ENCODE measurements at places on chromosomes 5 and 9.

DNA sequence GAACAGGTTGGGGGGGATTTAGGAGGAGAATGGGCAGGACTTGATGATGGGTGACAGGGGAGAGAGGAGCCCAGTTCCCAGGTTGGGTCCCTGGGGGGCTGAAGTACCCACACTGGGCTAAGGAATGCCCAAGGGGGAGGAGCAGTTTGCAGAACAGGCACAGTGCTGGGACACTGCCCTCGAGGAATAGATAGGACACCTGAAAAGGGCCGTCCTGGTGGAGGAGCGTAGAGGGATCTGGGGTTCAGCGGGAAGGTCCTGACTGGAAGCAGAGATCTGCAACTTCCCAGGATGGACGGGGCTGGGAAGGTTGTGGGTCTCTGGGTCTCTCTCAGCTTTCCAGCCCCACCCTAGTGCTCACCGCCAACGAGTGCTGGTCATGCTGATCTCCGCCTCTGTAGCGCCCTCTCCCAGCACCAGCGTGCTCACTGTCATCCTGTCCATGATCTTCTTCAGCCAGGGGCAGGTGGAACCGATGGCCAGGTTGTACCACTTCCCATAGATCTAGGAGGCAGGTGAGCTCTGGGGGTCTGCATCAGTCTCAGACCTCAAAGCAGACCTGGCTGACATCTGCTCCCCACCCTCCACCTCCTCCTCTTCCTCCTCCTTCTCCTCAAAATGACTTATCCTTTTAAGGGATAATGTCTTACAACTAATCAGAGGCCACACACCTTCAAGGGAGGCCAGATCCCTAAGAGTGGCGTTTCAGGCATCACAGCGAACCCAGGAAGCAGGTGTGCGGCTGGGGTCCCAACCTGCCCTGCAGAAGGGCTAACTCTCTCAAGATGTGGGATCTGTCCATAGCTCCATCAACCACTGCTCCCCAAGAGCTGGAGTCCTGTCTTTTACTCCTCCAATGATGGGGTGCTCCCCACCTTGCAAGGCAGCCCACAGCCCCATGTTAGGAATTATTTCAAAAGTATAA is 1.6 kb downstream of the AMBP start:
- no peak for DNase-seq

- DNase-seq: no peak
These were observed 29.1 kb downstream of the TSPAN17 start for GRCh38 chr5:176676361-176676824.

DNA sequence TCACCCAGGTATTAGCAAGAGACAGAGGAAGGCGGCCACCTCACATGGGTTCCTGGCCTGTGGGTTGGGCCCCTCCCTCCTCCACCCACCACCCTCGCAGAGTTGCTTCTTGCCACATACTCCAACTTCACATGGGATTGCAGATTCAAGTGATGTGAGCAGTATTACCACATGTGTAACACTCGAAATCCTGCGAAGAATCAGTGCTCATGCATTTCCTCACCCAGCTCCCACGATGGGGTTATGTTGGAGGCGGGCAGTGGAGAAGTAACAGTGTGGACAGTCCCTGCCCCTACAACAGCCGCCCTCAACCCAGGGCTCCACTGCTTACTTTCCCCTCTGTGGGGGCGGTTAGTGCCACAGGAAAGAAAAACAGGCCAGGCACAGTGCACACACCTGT is 3.9 kb upstream of the FBP1 start:
- no peak for DNase-seq

DNA sequence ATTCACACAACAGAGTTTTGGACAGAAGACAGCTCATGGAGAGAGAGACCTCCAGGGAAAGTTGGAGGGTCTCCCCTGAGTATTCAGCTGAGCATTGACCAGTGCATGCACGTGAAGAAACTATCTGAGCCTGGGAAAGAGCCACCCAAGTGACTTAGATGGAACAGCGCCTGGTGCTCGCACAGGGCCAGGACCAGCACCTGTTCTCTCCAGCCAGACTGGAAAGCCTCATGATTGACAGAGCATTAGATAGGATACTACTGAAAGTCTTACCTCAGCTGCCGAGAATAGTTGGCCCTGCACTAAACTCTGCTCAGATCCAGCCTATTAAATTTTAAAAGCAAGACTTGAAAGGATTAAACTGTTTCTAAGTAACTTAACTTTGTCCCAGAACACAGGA is 28.3 kb upstream of the NEURL1B start:
- DNase-seq: no peak

GRCh38 chr5:128796506-128796905 is 168.8 kb upstream of the SLC27A6 start:
- no peak for DNase-seq

DNA sequence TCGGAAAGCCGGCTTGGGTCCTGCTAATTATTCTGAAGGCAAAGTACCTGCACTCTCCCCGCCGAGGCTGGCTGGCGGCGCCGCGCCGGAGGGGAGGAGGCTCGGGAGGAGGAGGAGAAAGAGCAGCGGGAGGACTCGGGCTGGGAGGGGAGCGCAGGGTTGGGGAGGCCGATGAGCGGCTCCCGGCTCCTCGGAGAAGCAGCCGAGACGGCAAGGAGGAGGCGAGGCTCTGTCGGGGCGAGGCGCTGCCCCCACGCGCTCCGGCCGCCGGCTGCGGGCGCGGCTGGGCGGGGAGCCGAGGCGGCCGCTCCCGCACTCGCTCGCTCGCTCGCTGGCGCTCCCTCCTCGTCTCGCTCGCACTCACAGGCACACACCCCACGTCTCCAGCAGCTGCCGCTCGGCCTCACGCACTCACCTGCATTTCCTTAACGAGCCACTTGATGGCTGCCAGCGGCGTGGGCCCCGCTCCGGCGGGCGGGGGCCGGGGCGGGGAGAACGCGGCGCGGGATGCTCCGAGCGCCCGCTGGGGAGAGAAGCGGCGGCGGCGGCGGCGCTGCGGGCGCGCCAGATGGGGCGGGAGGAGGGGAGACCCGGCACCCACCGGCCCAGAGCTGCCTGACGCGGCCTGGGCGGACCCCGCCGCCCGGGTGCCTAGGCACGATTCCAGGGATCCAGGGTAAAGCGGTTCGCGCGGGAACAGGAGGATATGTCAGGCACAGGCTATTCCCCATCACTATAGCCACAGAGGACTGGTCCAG is at the start of gene PTPRD:
Gene PTPRD, minus strand, starts transcription at position 362 of the 758 bp plus-strand sequence.
- peak; percentile 62 for DNase-seq

- DNase-seq: no peak
These were observed 60.9 kb downstream of the RAI14 start for GRCh38 chr5:34716986-34717385.

DNA sequence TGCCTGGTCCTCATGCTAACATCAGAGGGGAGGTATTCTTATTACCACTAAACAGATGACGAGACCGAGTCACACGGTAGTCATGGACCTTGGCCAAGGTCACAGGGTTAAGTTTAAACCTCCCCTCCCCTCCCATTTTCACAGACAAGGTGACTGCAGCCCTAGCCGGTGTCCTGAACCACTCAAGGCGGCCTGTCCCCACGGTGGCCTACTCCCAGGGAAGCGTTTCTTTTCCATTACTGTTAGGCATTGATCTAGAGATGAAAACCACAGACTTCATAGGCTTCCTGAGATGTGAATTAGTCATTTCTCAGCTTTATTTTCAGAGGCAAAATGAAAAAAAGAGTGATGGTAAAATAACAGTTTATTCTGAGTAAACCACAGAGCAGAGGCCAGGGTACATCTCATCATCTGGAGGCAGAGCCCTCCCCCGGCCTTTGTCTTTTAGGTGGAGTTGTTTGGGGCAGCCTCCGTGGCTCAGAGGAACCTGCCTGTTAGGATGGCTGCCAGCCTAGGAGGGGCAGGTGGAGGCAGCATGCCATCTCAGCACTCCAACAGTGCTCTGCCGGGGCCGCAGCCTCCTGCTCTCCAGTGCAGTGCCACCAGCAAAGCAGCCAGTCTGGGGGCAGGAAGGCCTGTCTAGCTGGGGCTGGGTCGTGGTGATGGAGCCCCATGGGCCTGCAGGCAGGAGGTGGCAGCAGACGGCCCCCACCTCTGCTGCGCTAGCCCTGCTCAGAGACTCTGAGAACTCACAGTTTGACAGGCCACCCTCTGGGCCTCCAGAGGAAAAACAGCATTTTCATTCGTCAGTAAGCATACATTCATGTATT is 71.2 kb downstream of the RAPGEF1 start:
- DNase-seq: peak; percentile 16

- DNase-seq: no peak
These were observed 168.2 kb downstream of the PPP2R2B start for GRCh38 chr5:146710348-146710747.

DNA sequence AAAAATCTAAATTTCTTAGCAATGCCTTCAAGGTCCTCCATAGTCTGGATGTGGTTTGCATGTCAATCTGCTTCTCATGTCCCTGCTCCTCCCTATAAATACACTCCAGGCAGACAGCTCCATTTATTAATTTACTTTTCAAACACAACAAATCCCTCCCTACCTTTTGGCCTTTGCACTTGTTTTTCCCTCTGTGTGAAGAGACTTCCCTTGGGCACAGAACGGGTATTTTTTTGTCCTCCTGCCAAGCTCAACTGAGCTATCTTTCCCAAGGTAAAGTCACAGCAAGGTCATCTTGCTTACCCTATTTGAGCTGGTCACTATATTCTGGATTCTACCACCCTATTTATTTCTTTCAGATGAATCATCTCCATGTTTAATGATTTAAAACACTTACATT is 159.6 kb upstream of the ANKH start:
- no peak for DNase-seq

DNA sequence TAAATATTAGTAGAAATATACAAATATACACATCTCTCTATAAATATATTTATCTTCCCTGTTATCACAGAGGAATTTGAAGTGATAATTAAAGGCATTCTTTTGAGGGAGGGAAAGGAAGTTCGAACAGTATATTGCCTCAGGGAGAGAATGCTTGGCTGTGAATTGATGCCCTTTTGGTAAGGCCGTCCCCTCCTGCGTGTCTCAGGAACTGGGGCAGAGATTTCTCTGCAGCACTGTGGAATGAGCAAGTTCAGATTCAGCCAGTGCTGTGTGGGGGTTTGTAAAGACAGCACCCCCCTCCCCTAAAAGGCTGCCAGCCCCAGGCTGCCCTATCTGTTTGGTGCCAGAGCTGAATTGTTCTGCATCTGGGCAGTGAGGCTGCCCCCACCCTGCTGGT is 42.0 kb downstream of the UBE2QL1 start:
- DNase-seq: no peak

GRCh38 chr9:37381094-37381741 is 41.3 kb upstream of the GRHPR start:
- DNase-seq: peak; percentile 76

- no peak for DNase-seq
These were observed 157.7 kb upstream of the POU5F2 start for GRCh38 chr5:93899026-93899600.

- no peak for DNase-seq
These were observed 34.2 kb downstream of the EFNA5 start for GRCh38 chr5:107636555-107636954.

DNA sequence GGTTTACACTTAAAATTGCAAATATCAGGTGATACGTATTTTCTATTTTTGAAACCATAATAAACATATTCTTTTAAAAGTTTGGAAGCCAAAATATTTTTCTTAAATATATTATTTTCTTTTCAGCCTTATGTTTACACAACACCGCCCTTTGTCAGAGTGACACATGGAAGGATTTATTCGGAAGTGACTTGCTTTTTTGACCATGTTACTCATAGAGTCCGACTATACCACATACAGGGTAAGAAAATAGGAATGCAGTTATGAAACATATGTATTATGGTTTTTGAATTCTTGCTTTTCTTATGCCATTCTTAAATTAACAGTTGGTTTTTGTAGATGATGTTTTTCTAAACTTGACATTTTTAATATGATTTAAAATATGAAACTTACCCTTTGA is 133.9 kb downstream of the MAN2A1 start:
- no peak for DNase-seq

Measured in NCI-H345 (cell line).